ENCODE measurements at places on chromosomes 4 and X.

- no peak for DNase-seq
Measured at GRCh38 chr4:102707150-102707549, 53.6 kb downstream of the MANBA start.

DNA sequence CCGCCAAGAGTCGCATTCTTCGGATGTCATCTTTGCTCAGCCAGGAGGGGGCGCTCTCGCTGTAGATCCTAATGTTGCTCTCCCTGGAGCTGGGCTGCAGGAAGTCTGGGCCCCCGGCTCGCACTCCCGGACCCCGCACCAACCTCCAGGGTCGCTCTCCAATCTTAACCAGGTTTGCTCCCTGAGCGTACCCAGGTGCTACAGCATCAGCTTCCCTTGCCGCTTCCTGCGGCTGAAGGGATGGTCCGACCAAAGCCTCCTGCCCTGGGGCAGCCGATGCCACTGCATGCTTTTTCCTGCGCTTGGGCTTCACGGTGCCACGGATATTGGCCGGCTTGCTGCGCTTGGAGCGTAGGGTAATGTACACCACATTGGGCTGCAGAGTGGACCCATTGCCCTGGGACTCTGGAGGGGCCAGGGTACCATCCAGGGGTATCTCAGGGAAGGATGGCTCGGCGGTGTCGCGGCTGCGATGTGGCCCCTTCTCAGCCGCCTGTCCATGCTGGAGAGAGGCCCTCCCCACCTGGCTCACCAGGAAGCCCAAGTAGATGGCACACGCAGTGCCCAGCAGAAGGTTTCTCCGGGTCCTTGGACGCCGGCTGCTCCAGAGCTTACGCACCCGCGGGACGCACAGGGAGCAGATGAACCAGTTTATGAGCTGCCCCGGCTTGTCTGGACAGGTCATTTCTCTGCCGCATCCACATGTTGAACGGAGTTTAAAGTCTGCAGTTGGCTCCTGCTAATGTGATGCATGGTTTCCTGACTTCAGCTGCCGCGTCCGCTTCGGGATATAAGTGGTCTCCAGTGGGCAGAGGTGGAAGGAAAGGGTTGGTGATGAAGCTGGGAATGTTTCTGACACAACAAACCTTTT, 1.9 kb downstream of the GASK1B start:
- peak; percentile 74 for DNase-seq

DNA sequence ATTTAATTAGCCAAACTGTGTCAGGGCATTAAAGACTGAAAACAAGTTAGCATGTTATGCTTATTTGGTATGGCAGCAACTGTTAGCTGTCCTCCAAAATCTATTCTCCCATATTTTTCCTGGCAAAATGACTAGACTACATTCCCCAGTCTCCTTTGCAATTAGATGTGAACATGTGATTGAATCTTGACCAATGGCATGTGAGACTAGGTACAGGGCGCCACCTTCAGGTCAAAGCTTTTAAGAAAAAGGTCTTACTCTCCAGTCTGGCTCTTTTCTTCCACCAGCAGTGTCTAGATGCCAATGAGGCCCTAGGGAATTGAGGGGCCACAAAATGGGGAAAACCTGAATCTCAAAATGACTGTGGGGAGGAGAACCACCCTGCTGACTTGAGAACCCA, 408.2 kb downstream of the SMARCA1 start:
- no peak for DNase-seq

DNA sequence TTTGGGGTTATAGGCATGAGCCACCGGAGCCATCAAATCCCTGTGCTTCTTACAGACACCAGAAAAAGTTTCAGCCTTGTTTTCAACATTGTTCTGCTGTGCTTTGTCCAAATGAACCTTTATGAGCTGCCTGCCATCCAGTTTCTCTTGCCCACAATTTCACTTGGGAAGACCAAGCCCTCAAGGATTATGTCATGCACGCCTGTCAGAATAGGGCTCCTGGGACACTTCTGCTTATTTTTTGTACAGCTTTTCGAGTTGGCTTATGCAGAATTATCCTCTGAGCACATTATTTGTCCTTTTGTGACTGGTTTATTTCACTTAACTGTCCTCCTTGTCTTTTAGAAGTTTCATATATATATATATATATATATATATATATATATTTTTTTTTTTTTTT, 16.2 kb downstream of the UBE2K start:
- DNase-seq, result no peak

DNA sequence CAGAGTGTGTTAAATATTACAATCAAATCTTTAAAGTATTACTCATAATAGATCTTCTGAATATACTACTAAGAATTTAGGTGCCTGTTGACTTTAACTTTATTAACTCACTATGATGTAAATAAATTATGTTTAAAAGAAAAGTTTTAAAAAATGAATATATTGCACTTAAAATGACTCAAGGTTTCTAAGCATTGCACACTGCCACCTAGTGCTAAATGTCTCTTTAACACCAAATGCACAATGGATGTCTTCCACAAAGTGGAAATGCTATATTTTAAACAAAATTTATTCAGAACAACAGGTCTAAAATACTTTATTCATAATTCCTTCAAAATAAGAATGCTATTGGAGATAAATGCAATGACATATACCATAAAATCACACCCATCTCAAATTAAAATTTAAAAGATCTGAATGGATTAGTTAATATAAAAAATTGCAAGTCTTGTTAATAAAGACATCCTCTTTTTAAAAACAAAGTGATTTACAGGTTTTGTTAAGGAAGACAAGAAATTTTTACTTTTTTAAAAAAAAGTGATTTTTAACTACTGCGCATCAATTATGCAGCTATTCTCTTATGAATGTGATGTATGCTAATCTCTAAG, 5.5 kb downstream of the INPP4B start:
- no peak for DNase-seq

DNA sequence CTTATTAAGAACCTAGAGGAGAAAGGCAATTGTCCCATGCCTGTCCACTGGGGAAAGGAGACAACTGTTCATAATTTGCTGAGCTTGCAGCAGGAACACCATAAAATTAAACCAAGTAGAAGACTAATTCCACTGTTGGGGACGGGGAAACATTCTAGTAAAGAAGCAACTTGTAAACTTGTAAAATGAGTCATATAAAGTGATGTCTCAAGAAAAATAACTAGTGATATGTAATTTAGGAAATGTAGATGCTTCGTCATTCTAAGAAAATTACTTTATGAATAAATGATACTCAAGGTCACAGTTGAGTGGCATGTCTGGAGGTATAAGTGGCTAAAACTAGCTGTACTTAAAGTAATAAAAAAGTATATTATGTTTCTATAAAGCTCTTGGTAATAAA, 121.2 kb upstream of the MID1 start:
- DNase-seq, result no peak

DNA sequence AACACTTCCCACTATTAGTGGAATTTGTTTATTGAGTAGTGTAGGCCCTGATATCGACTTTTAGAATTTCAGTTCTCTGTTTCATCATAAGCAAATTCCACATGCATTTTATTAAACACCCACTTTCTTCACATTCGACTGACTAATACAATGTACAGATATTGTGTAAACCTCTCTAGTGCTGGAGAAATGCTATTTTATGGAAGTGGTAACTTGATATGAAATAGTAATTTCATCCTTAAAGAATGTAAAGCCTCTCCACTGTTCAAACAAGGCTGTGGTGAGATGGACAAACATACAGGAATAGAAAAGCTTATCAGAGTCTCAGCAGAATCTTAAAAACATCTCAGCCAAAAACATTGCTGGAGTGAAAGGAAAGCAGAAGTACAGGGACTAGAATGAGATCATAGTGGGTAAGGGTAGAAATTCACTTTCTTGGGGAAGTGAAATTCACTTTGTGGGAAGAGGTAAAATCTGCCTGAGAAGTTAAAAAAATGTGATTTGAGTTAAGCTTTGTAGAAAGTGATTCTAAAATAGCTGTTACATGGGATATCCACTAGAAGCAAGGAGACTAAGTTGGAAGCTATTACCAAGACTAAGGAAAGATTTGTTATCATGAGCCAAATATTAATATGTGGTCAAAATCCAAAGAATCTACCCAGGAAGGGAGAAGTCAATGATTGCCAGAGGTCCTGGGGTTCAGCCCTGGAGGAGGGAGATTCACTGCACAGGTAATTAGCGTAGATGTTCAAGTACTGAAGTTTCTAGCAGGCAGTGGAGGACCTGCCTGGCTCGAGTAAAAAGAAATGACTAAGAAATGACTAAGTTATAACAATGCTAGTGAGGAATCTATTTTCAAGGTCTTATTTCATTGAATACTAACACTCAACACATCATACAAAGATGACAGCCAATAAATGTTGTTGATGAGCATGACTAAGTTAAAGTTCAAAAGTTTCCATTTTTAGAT, 398.3 kb upstream of the FAM47C start:
- no peak for DNase-seq

GRCh38 chr4:158667651-158668198, 4.0 kb downstream of the C4orf46 start:
- no peak for DNase-seq

- DNase-seq, result no peak
Measured at GRCh38 chr4:2860391-2861348, 17.0 kb downstream of the ADD1 start.

GRCh38 chr4:2963175-2963965, at the start of the genes GRK4 and NOP14:
TSS of gene GRK4 (plus strand) at chr4:2963571. CDS start at chr4:2964071, 500 bp downstream.
TSS of gene NOP14 (minus strand) at chr4:2963406. CDS start at chr4:2963319, 87 bp downstream.
- peak; percentile 97 for DNase-seq

- no peak for DNase-seq
Measured at GRCh38 chrX:78754917-78755316, 7.4 kb downstream of the LPAR4 start.

- peak; percentile 39 for DNase-seq
Measured at GRCh38 chr4:184281231-184282139, 63.8 kb upstream of the ENPP6 start.

- DNase-seq, result no peak
Measured at GRCh38 chrX:12434493-12434892, 296.2 kb downstream of the FRMPD4 start.

- no peak for DNase-seq
Measured at GRCh38 chr4:27886120-27886519, 1025.5 kb downstream of the STIM2 start.

GRCh38 chr4:8893624-8894423, 22.2 kb upstream of the HMX1 start:
- no peak for DNase-seq

- DNase-seq, result no peak
Measured at GRCh38 chrX:72306085-72306801, 529 bp upstream of the CITED1 start.

GRCh38 chr4:154073107-154073822, 284.4 kb upstream of the SFRP2 start:
- no peak for DNase-seq

DNA sequence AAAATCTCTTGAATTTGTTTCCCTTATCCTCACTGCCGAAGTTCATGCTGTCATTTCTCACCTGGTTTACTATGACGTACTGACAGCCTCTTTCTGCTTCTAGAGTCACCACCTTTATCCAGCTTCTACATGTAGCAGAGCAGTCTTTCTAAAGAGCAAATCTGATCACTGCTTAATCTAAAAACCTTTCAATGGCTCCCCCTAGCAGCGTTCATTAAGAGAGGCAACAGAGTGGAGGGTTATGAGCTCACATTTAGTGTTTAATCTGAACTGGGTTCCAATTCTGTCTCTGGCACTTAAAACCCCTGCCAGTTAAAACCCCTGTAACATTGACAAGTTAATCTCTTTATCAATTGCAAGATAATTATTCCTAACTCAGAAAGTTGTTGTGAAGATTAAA, 4.4 kb downstream of the RBPJ start:
- no peak for DNase-seq

GRCh38 chr4:176498617-176499256, 179.0 kb downstream of the SPCS3 start:
- no peak for DNase-seq

- DNase-seq, result no peak
Measured at GRCh38 chr4:119933606-119934005, 133.0 kb downstream of the MAD2L1 start.

DNA sequence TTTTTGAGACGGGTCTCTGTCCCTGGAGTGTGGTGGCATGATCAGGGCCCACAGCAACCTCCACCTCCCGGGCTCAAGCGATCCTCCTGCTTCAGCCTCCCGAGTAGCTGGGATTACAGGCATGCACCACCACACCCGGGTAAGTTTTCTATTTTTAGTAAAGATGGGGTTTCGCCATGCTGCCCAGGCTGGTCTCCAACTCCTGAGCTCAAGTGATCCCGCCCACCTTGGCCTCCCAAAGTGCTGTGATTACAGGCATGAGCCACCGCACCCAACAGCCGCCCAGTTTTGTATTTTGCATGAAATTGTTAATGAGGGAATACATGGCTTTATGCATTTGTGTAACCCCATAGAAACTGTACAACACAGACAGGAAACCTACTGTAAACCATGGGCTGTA, 2.8 kb upstream of the ARHGAP4 start:
- no peak for DNase-seq

DNA sequence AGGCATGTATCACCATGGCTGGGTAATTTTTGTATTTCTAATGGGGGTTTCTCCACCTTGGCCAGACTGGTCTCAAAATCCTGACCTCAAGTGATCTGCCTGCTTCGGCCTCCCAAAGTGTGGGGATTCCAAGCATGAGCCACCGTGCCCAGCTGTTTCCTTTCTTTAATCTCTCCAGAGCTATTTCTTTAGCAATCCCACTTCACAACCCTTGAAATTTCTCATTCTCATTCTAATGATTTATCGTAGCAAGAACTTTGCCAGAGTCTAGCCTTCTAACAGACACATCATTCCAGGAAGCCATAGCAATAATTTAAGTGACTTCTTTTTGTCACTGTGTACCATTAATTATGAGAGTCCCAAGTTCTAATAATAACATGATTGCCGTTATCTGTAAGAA, 68.6 kb downstream of the RXFP1 start:
- DNase-seq, result no peak

DNA sequence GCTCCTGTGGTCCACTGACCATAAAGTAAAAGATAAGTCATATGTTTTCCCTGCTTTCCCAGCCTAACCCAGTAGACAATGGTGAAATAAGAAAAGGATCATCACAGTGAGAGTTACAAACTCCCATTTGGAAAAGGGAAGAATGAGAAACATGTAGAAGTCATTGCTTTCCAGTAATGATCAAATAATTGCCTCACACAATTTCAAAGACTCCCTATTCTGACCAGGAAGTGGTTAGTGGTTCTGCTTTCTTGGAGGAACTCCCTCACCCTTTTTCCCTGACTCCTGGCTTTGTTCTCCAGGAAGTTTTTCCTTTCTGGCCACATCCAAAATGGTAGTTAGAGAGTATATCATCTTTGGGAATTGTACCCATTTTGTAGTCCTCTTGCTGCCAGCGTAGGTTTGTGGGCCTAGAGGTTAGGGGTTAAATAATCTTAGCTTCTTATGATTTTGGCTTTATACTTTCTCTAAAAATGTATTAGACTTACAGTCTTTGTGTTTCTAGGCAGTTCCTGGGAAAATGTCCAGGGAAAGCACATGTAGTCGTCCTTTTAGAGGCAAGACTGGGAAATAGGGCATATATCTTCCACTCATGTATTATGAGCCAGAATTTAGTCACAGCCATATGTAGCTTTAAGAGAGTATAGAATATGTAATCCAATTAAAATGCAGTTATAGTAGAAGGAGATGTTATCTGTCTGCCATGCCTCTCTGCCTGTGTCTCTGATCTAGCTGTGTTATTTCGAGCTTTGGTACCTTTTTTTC, 10.5 kb downstream of the VAMP7 start:
- no peak for DNase-seq

DNA sequence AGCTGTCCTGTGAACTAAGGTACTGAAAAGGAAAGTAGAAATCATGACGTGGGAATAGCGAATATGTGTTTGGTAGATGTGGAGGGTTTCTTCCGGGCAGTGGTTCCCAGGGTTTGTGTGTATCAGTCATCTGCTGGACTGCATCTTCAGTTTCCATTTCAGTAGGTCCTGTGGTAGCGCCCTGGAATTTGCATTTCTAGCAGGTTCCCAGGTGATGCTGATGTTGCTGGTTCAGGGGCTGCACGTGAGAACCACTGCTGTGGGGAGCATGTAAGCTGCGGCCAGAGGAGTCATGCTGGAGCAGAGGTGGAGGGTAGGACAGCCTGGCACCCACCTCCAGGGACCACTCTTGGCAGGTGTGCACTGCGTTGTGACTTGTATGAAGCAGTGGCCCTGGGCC, 47.1 kb downstream of the ARHGAP10 start:
- DNase-seq, result no peak
